ENCODE measurements at places on chromosomes 2 and 18. TPM values are rescaled to one million over a fixed set of nuclear protein-coding genes. Genes with fewer than 3 reads are reported as not detected.

Gene HPCAL1
- total RNA-seq = 28.2 TPM

Gene RNF138
- total RNA-seq = 49.8 TPM

Gene SIX2
- total RNA-seq = 5.5 TPM

Gene SIX3
- total RNA-seq = not detected

Gene ITPRIPL1
- total RNA-seq = 2.3 TPM

Gene HOXD9
- total RNA-seq = 0.22 TPM

Gene METTL4
- total RNA-seq = 19.6 TPM

GRCh38 chr18:52325997-52326396 is 14.0 kb upstream of the DCC start:
- H3K4me1 ChIP-seq = no peaks in the 10 kb centered on the region
- H3K27ac ChIP-seq = no peak overlapping the region
- H3K27me3 ChIP-seq = no peaks in the 10 kb centered on the region
- DNase-seq = no peak

DNA sequence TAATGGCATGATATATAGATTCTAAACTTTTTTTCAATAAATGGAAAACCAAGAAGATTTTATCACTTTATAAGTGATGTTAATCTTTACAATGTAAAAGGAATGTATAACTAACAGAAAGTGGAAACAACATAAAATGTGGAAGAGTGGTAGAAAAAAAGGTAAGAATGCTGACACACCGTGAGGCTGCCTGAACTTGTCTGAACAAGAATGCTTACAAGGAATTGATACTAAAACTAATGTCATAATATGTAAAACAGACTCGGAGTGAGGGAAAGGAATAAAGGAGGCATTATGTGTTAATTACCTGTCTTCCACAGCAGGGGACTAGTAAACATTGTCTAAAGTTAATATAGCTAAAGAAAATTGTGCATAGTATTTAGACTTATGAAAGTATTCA is 958.8 kb upstream of the TMEFF2 start:
- no peak overlapping the region for H3K27ac ChIP-seq
- no peak for DNase-seq
- H3K27me3 ChIP-seq = no peaks in the 10 kb centered on the region
- H3K4me1 ChIP-seq = no peaks in the 10 kb centered on the region

DNA sequence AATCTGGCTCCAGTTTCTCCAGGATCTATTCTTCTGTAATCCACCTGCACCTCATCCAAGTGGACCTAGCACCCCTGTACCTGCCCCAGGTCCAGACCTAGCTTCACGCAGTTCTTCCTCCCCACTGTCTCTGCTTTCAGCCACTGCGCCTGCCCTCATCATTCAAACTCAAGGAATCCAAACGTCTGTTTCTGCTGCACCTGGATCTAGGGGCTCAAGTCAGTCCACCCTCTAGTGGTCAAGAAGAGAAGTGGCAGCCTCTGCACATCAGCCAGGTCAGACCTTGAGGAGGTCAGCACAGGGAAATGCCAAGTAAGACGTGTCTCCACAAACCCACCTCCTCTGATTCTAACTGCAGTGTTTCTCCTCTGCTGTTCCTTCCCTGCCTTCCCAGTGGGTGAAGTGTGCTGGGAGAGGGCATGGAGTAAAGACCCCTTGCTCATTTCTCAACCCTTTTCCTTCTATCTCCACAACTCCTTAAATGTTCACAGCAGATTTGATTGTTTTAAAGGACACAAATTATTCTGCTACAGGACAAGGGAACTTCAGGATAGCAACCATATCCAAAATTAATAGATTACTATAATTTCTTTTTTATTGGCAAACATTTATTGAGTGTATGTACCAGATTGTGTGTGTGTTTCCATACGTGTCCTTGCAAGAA is 8.6 kb upstream of the RNF152 start:
- DNase-seq = no peak
- H3K4me3 ChIP-seq = no peak overlapping the region
- no peaks in the 10 kb centered on the region for H3K27me3 ChIP-seq
- H3K4me1 ChIP-seq = no peaks in the 10 kb centered on the region

- H3K27me3 ChIP-seq = no peaks in the 10 kb centered on the region
- H3K4me1 ChIP-seq = peaks cover 5% of the 10 kb centered on the region
- H3K27ac ChIP-seq = no peak overlapping the region
- no peak for DNase-seq
These were observed 24.8 kb upstream of the CYP26B1 start for GRCh38 chr2:72172478-72172877.

GRCh38 chr2:179511105-179511789 is 246.6 kb upstream of the SESTD1 start:
- H3K27me3 ChIP-seq = no peaks in the 10 kb centered on the region
- H3K4me1 ChIP-seq = no peaks in the 10 kb centered on the region
- no peaks in the 10 kb centered on the region for H3K36me3 ChIP-seq
- no peak for DNase-seq
- H3K27ac ChIP-seq = no peak overlapping the region

DNA sequence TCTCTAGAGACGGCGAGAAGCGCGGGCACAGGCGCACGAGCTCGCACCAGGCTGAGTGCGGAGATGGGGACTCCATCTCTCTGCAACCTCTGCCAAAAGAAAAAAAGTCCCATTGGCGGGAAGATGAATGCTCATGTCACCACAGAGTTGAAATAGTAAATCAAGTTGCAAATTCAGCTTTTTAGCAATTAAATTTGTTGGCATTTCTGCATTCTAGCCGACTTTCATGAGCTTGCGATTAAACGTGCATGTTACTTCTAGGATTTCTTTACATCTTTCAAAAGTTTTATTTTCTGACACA is 588 bp downstream of the CHAC2 start:
- peak overlapping the region; percentile 69 for H3K27ac ChIP-seq
- no peaks in the 10 kb centered on the region for H3K27me3 ChIP-seq
- H3K4me1 ChIP-seq = no peaks in the 10 kb centered on the region
- DNase-seq = no peak
- H3K36me3 ChIP-seq = peaks cover 2% of the 10 kb centered on the region

DNA sequence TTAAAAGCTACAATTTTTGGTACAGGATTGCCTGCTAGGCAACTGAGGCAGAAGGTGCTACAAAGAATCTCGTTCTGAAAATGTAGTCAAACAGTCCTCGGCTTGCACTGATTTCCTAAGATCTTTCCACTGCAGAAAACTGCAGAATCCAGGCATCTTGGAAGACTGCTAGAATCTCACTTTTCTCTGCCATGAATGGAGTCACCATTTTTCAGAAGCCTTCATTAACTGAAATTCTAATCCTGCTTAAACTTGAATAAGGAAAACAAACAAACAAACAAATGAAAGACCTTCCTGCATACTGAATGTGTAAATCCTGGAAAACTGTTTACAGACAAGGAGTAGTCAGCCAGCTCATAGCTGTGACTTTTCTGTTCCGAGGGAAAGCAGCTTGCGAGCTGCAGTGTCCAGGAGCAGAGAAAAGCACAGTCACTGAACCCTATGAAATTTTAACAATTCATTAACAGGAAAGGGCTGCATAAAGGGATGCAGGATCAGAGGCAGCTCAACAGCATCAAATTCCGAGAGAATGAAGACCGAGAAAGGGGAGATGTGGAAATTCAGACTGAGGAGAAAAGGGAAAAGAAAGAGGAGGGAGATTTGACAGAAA is 210.5 kb upstream of the PIK3C3 start:
- no peaks in the 10 kb centered on the region for H3K36me3 ChIP-seq
- H3K4me1 ChIP-seq = peaks cover 5% of the 10 kb centered on the region
- no peak overlapping the region for H3K27ac ChIP-seq
- H3K27me3 ChIP-seq = no peaks in the 10 kb centered on the region
- DNase-seq = peak; percentile 66

DNA sequence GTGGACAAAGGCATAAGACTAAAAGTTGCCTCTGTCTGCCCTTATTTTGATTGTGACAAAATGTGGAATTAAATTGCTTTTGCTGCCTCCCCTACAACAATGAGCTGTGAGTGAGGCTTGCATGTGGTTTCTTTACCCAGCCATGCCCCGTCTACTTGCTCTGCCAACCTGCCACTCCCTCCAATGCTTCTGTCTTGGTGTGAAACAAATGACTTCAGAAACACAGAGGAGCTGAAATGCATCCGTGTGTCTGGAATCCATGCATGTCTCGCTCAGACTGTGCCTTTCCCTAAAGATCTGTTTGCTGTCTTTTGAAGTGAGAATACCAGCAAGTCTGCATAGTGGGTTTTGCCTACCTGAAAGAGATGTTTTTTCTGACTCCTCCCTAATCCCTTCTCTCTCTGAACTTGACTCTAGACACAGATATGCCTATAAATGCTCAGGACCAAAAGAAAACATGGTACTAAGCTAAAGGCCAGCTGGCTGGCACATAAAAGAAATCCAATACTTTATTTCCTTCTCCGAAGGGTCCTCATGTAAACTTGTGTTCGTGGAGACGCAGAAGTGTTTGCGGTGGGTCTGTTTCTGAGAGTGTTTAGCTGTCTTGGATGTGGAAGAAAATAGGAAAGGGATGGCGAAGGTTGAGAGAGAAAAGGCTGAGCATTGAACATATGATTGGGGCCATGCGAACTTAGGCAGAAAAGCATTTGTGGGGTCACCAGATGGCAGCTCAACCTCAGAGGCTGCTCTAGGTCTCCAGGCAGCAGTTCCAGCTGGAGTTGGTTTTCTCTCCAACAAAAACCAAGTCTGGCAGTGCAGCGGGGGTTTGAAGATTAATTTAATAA is 120.5 kb downstream of the CCBE1 start:
- H3K36me3 ChIP-seq = no peaks in the 10 kb centered on the region
- no peaks in the 10 kb centered on the region for H3K4me1 ChIP-seq
- no peak overlapping the region for H3K4me3 ChIP-seq
- peaks cover 3% of the 10 kb centered on the region for H3K27me3 ChIP-seq
- H3K27ac ChIP-seq = no peak overlapping the region
- peak; percentile 35 for DNase-seq

GRCh38 chr2:64779117-64779690 is 125.5 kb upstream of the SERTAD2 start:
- H3K36me3 ChIP-seq = no peaks in the 10 kb centered on the region
- no peaks in the 10 kb centered on the region for H3K4me1 ChIP-seq
- no peak overlapping the region for H3K27ac ChIP-seq
- H3K4me3 ChIP-seq = no peak overlapping the region

- no peak overlapping the region for H3K4me3 ChIP-seq
- H3K4me1 ChIP-seq = peaks cover 11% of the 10 kb centered on the region
- DNase-seq = no peak
- no peaks in the 10 kb centered on the region for H3K36me3 ChIP-seq
- H3K27me3 ChIP-seq = no peaks in the 10 kb centered on the region
- H3K27ac ChIP-seq = no peak overlapping the region
These were observed 112.5 kb downstream of the MGAT5 start for GRCh38 chr2:134366359-134366758.

DNA sequence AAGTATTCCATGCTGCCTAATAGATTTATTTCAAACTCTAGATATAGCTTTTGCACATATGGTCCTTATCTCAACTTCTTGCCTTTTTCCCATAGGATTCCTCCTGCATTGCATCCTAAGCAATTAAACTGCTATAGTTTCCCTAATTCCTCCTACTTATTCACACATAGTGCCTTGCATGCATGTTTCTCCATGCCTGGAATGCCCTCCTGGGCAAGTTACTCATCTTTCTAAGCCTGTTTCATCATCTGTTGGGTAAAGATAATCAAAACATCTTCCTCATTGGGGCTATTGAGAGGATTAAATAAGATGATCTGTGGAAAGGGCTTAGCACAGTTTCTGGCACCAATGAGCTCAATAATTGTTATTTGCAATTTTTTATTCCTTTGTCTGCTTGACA is 726.5 kb downstream of the SLC4A3 start:
- no peak overlapping the region for H3K4me3 ChIP-seq
- no peak for DNase-seq
- no peak overlapping the region for H3K27ac ChIP-seq
- H3K36me3 ChIP-seq = no peaks in the 10 kb centered on the region

- H3K4me1 ChIP-seq = no peaks in the 10 kb centered on the region
- H3K27ac ChIP-seq = no peak overlapping the region
- no peaks in the 10 kb centered on the region for H3K27me3 ChIP-seq
- no peaks in the 10 kb centered on the region for H3K36me3 ChIP-seq
- peak; percentile 78 for DNase-seq
These were observed 89.4 kb upstream of the MAP2 start for GRCh38 chr2:209334188-209335017.

GRCh38 chr2:113316085-113316484 is 37.4 kb upstream of the PAX8 start:
- no peak overlapping the region for H3K27ac ChIP-seq
- H3K36me3 ChIP-seq = no peaks in the 10 kb centered on the region
- H3K4me1 ChIP-seq = no peaks in the 10 kb centered on the region
- H3K4me3 ChIP-seq = no peak overlapping the region
- H3K27me3 ChIP-seq = no peaks in the 10 kb centered on the region

DNA sequence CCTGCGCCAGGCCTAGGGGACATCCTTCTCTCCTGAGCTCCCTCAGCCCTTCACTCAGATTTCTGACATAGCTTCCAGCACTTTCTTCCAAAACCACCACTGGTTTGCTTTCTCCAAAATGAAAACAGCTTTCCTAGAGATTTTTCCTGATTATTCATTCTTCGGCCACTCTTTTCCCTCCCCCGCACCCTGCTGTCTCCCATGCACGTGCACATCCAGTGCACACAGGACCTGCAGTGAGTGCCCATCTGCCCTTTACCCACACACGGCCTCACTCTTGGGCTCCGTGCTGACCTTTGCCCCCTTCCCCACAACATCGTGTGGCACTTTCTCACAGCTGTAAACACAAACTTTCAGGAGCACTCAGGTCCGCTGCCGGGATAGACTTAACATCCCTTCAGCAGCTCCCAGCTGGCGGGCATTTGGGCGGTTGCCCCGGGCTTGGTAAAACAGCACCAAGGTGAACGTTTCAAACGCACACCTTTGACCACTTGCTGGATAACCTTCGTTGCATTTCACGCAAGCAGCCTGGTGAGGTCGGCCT is 25.8 kb downstream of the KIF1A start:
- peak overlapping the region; percentile 61 for H3K27ac ChIP-seq
- H3K36me3 ChIP-seq = peaks cover 94% of the 10 kb centered on the region
- no peak overlapping the region for H3K4me3 ChIP-seq
- H3K27me3 ChIP-seq = no peaks in the 10 kb centered on the region
- H3K4me1 ChIP-seq = peaks cover 97% of the 10 kb centered on the region

DNA sequence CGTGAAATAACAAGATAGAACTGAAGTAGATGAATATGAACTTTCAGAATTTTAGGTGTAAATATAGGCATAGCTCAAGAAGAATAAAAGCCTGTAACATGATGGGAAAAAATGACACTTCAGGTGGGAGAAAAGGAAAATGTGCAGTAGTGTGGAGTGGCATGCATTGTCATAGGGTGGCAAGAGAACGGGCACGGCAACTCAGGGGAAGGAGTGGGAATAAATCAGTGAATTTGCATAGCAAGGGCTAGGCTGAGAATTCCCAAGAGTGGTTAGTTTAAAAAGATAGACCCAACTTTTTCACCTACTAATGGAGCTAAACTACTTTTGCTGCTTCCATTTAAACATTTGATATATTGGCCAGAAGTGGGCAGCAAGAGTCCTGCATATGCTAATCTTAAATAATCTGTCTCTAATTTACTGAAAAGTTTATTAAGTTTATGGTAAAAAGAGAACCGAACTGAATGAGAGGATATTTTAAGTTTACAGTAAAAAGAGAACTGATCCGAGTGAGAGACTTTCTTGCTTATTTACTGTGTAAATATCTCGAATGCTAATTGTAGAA is 228.1 kb downstream of the CTNNA2 start:
- no peak for DNase-seq
- H3K4me3 ChIP-seq = no peak overlapping the region
- H3K27me3 ChIP-seq = no peaks in the 10 kb centered on the region
- H3K27ac ChIP-seq = no peak overlapping the region
- no peaks in the 10 kb centered on the region for H3K4me1 ChIP-seq

Data from spinal cord (tissue), 10 donors.